ENCODE measurements at places on chromosomes 7 and 10.

- no peak for DNase-seq
Measured at GRCh38 chr7:152128252-152128651, 102.8 kb downstream of the GALNT11 start.

DNA sequence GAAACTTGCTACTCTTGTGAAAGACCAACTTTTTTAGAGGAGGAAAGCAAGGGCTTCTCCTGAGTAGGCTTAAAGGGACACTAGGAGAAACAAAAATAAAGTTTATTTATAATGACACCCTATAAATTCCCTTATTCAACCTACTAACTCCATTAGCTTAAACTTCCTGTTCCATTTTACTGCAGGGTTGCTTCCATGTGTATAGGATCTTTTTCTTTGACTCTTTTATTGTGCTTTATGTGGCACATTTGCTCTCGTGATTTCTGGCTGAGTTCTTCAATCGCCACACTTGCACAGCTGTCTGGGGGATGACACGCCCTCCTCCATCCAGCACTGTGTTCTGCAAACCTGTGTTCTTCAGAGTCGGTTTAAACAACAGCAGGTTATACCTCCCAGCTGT is 225.7 kb upstream of the NPVF start:
- DNase-seq = no peak

- DNase-seq = no peak
Measured at GRCh38 chr7:23216021-23216420, 30.6 kb upstream of the GPNMB start.

GRCh38 chr7:105261689-105262088 is 127.0 kb downstream of the SRPK2 start:
- DNase-seq = no peak

DNA sequence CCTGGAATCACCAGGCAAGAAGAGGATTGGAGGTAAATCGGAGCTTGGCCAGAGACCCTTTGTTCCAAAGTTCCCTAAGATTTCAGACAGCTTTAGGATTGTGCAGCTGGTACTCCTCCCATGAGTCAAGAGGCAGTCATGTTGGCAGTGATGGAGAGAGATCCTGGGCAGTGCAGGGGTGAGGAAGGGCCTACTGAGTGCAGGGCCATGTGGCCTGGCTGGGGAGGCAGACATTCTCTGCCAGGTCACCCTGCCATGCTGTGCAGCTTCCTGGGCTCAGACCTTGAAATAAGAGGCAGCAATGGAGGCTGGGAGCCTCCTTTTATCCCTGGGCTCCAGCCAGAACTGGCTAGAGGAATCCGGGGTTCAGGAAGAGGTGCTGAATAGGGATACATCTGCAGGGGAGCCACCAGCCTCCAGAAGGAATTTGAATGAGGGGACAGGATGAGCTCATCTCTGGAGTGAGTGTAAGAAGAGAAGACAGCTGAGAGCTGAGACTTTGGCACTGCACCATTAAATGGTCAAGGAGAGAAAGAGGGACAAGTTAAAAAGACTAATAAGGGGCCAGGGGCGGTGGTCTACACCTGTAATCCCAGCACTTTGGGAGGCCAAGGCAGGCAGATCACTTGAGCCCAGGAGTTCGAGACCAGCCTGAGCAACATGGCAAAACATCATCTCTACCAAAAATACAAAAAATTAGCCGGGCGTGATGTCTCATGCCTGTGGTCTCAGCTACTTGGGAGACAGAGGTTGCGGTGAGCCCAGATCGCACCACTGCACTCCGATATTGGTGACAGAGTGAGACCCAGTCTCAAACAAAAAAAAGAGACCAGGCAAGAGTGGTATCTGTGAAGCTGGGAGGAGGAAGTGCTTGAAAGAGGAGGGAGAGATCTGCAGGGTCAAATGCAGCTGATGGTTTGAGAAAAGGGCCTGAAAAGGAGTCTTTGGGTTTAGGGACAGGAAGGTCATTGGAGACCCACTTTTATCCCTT is 12.0 kb downstream of the SFTPD start:
- no peak for DNase-seq

DNA sequence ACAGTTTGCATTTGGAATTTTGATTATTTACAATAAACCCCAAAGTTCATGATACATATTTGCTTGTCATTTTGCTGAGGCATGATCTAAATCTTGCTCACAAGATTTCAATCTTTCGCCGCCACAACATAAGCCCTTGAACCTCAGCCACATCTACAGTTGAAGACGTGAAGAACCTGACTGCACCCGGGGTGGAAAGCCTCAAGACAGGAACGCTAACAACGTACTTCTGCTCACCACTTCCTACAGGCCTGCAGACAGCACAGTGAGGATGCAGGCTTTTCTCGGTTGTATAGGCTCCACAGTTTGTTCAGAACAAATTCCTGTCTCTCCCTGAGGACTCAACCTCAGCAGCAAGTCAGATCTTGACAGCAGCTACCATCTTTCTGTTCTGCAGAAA is 393.8 kb upstream of the PRKCQ start:
- no peak for DNase-seq

DNA sequence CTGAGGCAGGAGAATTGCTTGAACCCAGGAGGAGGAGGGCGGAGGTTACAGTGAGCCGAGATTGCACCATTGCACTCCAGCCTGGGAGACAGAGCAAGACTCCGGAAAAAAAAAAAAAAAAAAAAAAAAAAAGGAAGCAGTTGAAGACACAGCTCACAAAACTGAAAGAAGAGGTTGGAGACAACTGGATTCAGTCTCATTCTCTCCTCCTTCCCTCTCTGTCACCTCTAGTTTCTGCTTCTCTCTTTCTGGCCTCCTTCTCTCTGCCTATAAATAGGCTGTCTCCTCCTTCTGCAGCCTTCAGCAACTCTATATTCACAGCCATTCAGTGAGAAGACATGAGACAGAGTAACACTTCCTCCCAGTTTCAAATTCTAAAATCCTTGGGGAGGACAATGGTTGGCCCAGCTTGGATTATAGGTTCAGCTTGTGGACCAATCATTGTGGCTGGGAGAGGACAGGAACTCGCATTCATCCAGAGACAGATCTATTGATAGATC is 125.6 kb upstream of the HABP2 start:
- no peak for DNase-seq

DNA sequence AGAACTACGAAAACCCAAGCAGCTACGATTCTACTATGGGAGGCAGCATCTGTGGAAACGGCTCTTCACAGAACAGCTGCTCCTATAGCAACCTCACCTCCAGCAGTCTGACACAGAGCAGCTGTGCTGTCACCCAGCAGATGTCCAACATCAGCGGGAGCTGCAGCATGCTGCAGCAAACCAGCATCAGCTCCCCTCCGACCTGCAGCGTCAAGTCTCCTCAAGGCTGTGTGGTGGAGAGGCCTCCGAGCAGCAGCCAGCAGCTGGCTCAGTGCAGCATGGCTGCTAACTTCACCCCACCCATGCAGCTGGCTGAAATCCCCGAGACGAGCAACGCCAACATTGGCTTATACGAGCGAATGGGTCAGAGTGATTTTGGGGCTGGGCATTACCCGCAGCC is 81.6 kb upstream of the SAMD8 start:
- DNase-seq = no peak

DNA sequence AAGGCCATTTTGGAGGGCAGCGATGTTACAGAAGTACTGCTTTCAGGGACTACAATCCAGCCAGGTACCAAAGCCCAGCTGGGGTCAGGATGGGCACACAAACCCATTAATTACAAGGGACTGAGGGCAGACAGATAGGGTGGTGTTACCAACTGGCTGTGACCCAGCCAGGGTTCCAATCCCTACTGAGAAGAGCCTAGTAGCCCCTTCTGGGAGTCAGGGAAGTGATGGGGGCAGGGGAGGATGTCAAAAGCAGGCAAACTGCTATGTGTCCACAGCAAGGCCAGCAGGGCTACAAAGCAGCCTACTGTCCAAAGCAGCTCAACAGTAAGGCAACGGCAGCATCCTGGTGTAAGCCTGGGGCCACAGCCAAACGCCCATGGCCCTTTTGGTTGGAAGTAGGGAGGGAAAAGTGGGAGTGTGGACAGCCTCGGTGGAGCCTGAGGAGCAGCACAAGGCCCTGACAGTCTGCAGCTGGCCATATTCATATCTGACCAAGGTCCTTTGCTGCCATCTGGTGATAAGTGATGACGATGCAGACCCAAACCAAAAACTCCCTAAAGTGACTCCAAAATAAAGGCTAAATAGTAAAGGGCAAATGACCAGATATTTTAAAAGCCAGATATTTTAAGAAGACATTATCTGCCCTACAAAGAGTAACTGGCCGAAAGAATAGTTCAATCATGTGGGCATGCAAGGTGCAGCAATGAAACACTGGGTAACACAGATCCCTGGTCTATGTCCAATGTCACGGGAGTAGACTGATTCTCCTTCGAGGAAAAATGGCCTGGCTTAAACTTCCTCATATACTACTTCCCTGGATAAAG is 56.9 kb downstream of the XPNPEP1 start:
- no peak for DNase-seq

GRCh38 chr10:58771863-58772262 is 259.2 kb downstream of the BICC1 start:
- DNase-seq = no peak

DNA sequence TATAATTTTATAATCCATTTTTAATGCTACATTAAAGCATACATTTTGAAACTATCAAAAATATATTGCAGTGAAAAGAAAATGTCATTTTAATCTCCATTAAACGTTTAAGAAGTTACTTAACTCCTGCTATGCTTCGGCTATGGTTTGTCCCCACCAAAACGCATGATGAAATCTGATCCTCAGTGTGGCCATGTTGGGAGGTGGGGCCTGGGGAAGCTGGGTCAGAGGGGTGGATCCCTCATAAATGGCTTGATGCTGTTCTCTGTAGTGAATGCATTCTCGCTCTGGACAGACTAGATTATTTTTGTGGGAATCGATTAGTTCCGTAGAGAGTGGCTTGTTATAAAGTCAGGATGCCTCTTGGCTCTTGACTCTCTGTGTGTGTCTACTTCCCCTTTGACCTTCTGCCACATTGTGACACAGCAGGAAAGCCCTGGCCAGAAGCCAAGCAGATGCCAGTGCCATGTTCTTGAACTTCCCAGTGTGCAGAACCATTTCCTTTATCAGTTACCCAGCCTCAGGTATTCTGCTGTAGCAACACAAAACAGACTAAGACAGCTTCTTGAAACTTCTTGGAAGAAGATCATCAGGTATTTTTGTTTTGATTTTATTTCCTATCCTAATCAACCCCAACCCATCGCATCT is 77.8 kb downstream of the TCERG1L start:
- no peak for DNase-seq

- no peak for DNase-seq
Measured at GRCh38 chr7:24133691-24134090, 150.3 kb upstream of the NPY start.

DNA sequence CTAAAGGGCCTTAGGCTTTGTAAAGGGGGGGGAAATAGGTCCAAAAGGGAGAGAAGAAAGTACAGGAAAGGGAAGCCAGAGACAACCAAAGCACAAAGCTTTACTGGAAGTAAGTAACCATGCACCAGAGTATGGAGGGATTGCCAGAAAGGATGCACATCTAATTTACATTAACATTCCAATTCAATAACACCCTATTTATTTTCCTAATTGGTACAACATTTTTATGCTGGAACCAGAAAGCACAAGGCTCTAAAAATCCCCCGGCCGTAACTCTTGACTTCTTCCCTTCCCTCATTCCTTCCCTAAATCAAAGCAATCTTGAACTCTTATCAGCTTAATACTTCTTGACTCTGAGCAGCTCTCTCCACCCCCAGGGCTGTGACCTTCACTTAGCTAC is 400.0 kb upstream of the CELF2 start:
- no peak for DNase-seq

DNA sequence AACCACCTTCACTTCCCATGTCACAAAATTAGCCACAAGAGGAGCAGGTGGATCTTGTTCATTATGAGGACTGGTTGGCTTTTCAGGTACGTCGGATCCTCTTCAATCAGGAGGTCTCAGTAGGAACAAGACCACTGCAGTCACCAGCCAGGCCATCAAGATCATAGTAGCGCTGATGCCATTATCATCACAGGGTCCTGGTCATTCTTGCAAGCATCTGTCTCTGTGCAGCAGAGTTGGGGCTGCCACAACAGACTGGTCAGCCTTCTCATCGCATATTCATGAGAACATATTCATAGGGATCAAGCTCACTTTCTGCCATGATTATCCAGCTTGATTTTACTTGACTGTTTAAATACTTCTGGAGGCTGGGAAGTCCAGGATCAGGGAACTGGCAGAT is 67.1 kb downstream of the ADCYAP1R1 start:
- no peak for DNase-seq

DNA sequence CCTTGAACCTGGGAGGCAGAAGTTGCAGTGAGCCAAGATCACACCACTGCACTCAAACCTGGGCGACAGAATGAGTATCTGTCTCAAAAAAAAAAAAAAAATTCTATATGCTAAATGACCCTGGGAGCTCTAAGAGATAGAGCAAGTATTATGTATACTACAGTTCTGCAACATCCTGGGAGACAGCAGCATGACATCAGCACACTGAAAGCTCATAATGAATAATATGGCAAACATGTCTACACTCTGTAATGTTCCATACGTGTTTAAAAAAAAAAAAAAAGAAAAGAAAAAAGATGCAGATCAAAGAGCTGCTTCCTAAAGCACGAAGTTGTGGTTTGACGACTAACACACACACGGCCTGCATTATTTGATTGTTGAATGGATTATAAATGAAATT is 72.5 kb downstream of the CUL2 start:
- DNase-seq = no peak

DNA sequence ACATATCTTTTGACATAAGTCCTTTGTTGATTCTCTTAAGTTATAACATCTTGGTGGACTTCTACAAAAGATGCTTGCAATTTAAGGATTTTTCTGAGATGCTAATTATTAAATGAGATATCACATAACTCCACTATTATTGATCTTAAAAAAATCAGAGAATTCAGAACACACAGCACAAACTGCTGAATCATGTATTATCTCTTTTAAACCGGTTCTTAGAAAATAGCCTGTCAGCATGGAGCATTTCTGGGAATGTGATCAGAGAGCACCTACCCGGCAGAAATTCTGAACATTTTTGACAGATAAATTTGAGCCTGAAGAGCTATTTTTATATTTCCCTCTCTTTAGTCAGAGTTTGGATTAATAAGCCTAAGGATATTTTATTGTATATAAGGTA is 50.2 kb upstream of the PCLO start:
- no peak for DNase-seq

- no peak for DNase-seq
Measured at GRCh38 chr7:148419856-148420832, 170.4 kb upstream of the C7orf33 start.

DNA sequence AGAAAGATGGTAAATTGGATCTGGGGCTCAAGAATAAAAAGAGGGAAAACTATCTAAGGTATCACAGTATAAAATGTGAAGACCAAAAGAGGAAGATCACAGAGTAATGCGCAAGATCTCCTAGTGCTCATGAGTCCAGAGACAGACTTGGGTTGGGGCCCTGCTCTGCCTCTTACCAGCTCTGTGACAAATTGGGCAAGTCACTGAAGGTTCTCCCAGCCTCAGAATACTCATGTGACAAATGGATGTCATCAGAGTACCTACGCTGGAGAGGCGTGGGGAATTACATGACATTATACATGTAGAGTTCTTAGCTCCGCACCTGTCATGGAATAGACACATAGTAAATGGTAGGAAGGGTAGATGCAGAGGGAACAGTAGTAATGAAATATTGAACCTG is 124.4 kb downstream of the DOCK4 start:
- DNase-seq = no peak

Measured in activated naive CD4-positive, alpha-beta T cell treated with Interleukin-2 at 50 U/mL for 16 hours (primary cell).